ENCODE measurements at places on chromosomes 7 and 10.
A peak's percentile ranks its signal among the peaks of the same experiment; 100 is the strongest.

DNA sequence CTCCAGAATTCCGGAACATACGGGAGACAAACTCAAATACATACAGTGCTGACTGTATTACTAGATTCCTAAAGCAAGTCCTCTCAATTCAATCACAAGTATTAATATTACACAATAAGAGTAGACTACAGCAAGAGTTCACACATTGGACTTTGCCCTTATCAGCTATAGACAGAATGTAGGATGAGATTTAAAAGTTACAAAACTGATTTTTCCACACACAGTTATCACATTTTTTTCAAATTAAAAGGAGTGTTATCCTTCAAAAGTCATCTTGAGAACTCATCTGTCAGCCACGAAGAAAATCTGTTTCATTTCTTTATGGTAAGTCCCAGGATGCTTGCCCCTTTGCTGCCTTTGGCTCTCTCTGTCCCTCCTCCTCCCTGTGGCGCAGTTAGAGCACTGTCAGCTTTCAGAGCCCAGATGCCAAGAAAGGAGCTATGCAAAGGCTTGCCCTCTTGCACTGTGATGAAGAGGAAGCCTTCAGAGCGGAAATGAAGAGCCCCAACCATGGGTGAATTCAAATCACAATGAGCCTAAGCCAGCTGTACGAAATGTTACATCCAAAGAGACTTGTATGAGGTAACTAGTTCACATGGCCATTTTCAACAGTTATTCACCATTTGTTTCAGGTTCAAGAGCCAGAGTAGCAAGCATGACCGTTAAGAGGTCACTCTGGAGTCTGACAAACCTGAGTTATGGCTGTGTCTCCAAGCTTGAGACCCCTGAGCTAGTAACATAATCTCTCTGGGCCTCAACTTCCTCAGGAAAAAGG lies 10.7 kb downstream of the NCOA4 start:
- peak; percentile 4 for DNase-seq

DNA sequence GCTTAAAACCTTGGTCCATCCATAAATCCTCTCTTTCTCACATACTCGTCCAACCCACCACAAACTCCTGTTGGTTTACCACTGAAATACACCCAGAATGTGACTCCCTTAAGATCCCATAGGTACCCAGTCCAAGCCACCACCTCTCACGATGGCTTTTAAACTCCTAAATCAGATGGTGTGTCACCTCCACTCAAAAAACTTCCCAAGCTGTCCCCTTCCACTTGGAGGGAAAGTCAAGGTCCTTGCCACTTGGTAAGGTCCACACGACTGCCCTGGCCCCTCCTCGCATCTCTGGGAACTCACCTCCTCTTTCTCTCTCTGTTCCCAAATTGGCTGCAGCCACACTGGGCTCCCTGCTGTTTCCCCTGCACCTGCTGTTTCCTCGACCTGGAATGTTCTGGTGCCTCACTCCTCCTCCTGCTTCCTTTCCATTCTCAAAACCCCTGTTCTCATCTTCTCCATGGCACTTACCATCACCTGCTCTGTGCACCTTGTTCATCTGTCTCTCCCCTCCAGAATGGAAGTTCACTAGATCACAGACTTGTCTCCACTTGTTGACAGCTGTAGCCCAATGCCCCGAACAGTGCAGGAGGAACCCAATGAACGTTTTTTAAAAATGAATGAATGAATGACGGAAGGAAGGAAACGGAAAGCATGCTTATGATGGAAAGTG lies 23.0 kb downstream of the ZFAND2A start:
- no peak for DNase-seq

GRCh38 chr7:73841689-73842066 lies 638 bp downstream of the METTL27 start:
- no peak for DNase-seq

DNA sequence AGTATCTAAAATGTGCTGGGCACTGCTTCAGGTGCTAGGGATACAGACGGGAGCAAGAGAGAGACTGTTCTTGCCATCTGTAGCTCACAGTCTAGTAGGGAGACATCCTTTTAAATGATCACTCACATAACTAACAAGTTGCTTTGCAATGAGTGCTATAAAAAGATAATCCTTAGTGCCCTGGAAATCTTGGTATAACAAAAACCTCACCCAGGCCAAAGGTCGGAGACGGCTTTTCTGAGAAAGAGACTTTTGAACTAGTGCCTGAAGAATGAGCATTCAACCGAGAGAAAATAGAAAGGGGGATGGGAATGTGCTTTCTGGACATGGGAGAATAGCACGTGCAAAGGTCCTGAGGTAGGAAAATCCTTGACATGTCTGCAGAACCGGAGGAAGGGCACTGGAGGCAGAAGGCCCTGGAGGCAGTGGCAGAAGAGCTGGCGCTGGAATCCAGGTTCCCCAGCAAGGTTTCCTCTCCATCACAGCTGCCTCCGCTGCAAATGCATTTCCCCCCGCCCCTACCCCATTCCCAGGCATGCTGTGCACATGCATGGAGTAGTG lies 89.4 kb downstream of the COL13A1 start:
- no peak for DNase-seq

DNA sequence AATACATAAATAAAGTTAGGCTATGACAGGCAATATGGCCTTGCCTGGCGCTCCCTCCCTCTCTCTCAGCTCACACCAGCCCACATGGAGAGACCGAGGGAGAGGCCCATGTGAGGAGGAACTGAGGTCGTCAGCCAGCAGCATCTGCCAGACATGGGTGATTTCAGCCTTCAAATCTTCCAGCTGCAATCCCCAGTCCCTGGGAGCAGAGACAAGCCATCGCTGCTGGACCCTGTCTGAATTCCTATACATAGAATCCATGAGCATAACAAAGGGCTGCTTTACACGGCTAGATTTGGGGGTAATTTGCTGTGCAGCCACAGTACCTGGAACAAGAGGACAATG lies 35.6 kb downstream of the ANKRD16 start:
- no peak for DNase-seq

- DNase-seq: no peak
Measured at GRCh38 chr10:60444494-60445064, 54.9 kb upstream of the ANK3 start.
